ENCODE measurements at places on chromosomes 6 and 20.

DNA sequence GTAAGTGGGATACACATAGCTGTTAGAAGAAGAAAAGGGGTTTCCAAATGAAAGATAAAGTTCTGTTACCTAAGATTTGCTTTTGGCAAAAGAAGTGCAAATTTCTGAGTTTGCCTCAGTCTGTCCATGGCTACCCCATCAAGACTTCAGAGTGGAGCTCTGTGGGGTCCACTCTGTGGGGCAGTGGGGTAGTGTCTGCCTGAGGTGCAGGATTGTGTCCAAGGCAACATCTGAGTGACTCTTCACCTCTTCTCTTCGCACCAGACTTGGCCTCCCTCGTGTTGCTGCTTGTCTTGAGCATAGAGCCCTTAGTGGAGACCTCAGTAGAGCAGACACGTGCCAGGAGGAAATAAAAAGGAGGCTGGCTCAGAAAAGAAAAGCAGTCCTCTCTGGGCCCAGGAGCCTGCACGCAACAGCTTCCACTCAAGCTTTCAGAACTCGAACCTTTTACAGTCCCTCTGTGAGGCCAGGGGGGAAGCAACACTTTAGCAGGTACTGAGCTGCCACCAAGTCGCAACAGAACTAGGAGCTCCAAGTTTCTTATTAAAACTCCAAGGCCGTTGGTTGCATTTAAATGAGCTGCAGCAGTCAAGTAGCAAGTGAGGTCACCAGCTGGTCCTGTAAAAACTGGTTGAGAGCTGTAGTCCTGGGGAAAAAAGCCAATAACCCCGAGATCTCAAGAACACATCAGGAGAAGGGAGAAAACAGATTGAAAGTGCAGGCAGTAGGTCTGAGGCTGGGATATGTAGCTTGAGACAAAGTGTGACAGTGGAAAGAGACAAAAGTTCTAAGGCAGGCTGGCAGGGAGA is 413.5 kb downstream of the CDC5L start:
- no peak for DNase-seq

DNA sequence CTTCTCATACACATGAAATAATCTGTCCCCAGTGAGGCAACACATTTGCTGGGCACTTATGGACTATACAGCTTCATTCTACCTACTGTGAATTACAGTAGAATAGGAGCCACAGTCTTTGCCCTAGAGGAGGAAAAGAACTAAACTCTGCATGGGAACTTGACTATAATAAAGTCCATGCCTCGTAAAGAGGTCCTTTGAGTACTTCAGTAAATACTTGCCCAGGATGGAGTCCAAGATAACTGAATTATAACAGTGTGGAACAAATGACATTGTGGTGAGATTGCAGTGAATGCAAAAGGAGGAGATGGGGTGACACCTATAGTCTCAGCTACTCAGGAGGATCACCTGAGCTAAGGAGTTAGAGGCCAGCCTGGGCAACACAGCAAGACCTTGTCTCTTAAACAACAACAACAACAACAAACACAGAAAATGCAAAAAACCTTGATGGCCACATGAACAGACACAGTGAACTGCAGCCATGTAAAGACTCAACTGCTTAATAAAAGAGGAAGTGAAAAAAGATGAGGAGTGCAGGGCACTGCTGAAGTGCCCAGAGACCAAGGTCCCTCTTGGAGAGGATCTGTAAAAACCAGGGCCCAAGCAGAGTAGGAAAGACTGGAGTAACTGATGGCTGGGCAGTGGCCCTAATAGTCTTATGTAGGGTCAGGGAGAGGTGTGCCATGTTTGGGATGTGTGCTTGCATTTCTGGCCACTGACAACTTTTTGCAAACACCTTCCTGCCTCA is 3.7 kb downstream of the MRPS18A start:
- DNase-seq = no peak

DNA sequence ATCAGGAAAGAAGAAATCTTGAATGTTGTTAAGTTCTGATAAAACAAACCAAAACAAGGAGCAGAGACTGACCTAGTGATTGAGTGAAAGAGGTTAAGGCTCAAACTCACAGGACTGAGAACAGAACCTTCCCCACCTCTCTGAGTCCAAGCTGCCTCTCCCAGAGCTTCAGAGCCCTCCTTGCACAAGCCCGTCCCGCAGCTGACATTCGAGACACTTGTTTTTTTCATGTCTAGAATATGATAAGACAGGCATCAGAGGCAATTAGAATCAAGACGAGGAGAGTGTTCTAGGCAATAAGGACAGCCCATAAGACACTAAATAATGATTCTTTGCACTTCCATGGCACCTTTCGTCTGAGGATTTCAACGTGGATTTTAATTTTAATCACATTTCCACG is 140.6 kb downstream of the PXDC1 start:
- DNase-seq = no peak

GRCh38 chr6:106223300-106223930 is 102.1 kb downstream of the ATG5 start:
- DNase-seq = peak; percentile 40

DNA sequence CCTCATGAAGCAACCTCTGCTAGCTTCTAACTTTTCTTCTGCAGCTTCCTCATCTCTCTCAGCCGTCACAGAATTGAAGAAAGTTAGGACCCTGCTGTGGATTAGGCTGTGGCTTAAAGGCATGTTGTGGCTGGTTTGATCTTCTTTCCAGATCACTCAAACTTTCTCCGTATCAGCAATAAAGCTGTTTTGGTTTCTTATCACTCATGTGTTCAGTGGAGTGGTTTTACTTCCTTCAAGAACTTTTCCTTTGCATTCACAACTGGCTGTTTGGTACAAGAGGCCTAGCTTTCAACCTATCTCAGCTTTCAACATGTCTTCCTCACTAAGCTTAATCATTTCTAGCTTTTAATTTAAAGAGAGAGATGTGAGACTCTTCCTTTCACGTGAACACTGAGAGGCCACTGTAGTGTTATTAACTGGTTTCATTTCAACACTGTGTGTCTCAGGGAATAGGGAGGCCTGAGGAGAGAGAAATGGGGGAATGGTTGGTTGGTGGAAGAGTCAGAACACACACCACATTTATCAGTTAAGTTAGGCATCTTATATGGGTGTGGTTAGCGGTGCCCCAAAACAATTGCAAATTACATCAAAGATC is 17.2 kb downstream of the ZSCAN23 start:
- DNase-seq = no peak

- no peak for DNase-seq
These were observed 528.2 kb upstream of the MARCKS start for GRCh38 chr6:113328886-113329381.

DNA sequence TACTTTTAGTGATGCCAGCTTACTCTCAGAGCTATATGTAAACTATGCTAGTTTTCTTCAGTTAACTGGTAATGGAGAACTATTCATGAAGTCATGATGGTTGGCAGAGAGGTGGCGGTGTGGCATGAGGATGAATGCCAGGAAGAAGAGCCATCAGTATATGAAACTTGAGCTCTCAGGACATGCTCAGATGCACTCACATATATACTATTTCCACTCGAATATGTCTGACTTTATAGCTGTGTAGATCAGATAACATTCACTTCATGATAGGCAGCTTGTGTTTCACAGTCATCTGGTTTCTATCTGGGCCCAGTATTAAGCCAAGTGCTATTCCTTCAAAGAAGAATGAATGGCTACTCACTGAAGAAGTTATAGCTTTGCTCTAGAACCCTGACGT is 46.2 kb upstream of the CEP85L start:
- DNase-seq = no peak

- DNase-seq = no peak
These were observed 347.6 kb downstream of the CDC5L start for GRCh38 chr6:44734886-44735629.

DNA sequence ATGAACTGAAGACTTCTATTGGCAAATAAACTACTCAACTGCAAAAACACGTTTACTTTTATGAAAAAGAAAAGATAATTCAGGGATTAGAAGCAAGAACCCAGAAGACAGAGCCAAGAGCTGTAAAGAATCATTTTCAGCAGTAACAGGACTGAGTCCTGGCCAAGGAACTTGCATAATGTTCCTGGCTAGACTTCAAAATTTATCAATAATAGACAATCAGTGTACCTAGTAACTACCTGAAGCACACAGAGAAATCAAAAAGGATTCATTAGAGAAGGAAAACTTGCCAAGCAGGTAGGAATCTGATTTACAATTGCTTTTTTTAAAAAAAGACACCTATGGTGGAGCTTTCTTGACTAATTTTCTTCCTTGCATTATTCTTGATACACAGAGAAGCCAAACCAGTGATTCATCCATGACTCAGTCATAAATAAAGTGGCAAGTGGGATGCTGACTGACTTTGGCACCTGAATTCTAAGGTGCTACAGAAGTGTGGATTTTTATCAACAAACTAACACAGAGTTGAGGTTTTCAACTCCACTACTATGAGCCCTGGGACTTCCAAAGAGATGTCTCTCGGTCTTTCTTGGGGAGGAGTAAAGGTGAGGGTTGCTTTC is 281.3 kb downstream of the BMP7 start:
- no peak for DNase-seq

- no peak for DNase-seq
These were observed 126.6 kb downstream of the TIAM2 start for GRCh38 chr6:155121699-155122098.

DNA sequence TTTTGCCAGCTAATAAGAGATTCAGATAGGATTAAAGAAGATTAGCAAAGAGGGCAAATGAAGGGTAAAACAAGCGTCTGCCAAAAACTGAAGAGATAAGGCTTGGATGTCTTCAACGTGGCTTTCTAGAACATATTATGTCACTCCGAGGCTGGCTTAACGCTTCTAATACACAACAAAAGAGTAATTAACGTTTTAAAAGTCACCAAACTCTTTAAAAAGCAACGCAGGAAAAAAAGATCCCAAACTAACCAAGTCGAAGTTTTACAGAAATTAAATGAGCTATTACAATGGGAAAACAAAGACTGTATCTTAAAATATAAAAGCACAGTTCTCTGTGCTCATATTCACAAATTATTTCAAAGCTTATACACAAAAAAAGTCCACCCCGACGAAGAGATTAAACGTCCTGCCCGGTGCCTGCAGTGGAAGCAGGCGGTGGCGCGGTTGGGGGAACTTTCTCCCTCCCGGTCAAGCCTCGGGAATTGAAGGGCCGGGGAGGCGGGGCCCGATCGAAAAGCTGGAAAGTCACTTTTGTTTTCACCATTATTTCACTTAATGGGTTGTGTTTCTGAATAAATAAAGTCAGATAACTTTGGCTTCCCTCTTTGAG is 1.2 kb downstream of the MAK start:
- peak; percentile 76 for DNase-seq

GRCh38 chr20:3727401-3728021 is 5.0 kb upstream of the HSPA12B start:
- no peak for DNase-seq

GRCh38 chr6:7731294-7731693 is 5.4 kb downstream of the BMP6 start:
- no peak for DNase-seq

DNA sequence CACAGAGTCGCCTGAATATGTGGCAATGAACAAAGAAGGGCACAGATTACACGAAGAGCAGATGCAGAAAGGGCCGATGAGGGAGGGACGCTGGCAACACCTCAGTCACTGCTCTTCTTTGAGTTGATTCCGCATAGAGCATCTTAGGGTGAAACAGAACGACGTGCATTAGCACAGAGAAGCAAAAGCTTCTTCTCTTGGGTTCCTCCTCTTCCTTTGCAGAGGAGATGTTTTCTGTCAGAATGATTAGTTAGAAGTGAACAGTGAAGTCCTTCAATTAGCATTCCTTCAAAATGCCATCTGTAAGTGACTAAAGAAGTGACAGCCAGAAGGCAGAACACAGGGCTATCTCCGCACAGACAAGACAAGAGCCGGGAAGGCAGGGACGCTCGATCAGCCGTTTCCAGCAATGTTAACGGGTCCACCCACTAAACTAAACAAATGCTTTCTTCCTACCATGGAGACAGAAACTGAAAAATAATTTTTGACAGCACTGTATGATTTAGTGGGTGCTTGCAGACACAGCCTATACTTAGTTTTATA is 219.8 kb upstream of the AGPAT4 start:
- DNase-seq = no peak

GRCh38 chr6:56902641-56903464 is 52.1 kb upstream of the BEND6 start:
- peak; percentile 67 for DNase-seq

DNA sequence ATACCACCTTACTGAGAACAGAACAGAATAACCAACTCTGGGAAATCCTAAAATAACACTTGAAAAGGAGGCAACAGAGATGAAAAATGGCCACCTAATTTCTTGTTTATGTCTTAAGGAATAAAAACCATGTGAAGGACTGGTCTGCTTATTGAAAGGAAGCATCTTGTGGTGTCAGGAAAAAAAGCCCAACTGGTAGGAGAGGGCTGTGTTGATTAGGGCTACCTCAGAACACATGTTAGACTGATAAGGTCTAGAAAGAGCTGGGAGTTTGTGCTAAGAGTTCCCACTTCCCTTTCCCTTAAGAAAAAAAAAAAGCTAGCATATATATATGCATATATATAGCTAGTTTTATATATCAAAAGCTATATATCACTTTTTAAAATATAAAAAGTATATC is 425.3 kb upstream of the BTBD3 start:
- no peak for DNase-seq

GRCh38 chr20:41818991-41819390 is 200.8 kb upstream of the CHD6 start:
- DNase-seq = no peak

GRCh38 chr6:56364827-56365339 is 117.5 kb upstream of the COL21A1 start:
- no peak for DNase-seq

DNA sequence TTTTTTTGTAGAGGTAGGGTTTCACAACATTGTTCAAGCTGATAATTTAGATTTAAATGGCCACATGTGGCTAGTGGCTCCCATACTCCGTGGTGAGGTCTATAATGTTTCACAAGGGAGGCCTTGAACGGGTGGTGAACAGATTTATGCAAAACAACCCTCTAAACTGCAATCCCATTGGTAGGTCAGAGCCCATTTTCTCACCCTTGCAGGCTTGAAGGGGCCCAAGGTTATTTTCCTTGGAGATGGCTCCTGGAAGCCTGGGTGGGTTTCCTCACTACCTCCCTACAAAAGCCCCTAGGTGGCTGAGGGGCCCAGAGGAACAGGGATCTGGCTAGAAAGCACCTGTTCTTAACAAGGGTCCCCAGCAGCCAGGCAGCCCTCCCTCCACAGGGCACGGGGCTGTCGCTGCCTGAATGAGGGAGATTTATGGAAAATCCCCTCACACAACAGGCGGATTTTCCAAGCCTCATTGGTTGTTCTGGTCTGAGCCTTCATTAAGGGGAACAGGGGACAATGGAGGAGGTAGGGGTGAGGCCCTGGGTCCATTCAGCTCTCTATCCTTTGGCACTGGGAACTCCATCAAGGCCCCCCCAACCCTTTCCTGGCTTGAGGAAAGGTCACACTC is 64.6 kb downstream of the VEGFA start:
- no peak for DNase-seq

DNA sequence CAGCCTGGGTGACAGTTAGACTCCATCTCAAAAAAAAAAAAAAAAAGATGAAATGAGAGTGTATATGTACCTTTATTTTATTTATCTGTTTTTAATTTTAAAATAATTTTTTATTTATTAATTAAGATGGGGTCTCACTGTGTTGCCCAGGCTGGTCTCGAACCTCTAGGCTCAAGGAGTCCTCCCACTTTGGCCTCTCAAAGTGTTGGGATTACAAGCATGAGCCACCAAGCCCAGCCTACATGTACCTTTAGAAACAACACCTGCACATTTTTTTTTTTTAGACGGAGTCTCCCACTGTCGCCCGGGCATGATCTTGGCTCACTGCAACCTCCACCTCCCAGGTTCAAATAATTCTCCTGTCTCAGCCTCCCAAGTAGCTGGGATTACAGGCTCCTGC is 12.1 kb upstream of the PARD6B start:
- no peak for DNase-seq
